ENCODE measurements at places on chromosomes 2 and 18.

GRCh38 chr2:197890168-197890567 is 85.8 kb downstream of the PLCL1 start:
- no peak for DNase-seq

DNA sequence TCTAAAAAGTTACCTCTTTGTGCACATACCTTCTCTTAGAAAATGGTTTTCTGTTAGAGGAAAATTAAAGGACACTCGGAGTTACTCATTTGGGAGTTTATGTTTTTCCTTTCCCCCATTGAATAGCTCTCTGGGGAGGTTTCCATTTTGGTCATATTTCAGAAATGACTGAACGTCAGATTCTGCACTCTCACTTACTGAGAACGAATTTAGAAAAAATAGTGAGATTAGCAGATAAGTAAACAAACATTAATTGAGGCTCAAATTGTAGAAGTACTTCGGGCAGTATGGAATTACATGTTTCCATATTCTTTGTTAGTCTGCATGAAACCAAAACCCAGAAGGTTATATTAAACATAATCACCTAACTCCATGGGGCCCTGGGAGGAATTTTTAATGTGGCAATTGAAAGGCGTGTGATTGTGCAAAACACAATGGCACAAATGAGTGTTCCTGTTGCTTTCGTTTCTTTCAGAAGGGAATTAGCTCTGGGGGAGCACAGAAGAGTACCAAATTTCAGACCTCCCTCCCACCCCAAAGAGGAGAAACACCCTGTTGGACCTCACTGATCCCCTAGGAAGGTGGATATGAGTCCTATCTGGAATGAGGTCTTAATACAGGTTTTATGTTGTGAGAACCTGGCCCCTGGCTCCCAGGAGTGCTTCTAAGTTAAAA is 212.3 kb downstream of the BCL2 start:
- no peak for DNase-seq

GRCh38 chr18:62332964-62333695 is 8.0 kb downstream of the TNFRSF11A start:
- no peak for DNase-seq

GRCh38 chr18:36095936-36096519 is 28.7 kb upstream of the RPRD1A start:
- DNase-seq, result peak; percentile 40

DNA sequence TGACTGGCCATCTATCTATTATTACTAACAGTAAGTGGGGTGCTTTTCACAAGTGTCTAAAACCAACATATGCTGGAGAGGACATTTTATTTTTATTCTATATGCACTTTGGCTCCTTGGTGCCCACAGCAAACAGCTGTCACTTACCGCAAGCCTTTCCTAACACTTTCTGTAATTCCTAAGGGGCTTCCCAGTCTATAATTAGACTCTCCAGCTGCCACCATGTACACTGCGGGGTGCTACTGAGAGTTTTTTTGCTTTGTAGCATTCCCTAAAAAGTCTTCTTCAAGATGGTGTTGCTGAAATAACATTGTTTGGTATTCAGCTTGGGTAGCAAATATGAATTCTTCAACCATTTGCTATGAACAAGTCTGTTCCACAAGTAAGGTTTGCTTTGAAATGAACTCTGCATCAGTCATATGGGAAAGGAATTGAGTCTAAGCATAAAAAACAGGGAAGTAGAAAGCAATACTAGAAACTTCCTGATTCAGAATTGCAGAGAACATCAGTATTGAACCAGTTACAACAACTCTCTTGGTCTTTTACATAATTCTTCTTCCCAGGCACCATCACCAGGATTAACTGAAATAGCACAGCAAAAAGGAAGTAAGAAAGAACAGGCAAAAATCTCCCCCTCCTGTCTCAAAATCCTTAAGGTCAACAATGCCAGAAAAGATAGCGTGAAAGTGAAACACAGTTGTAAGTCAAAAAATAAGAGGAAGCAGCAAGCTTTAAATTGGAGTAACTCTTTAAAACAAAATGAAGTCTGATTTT is 28.6 kb downstream of the EPB41L3 start:
- DNase-seq, result no peak

GRCh38 chr2:33033606-33034081 is 86.9 kb downstream of the LTBP1 start:
- no peak for DNase-seq

GRCh38 chr2:230503798-230504197 is 87.8 kb downstream of the SP100 start:
- DNase-seq, result no peak

DNA sequence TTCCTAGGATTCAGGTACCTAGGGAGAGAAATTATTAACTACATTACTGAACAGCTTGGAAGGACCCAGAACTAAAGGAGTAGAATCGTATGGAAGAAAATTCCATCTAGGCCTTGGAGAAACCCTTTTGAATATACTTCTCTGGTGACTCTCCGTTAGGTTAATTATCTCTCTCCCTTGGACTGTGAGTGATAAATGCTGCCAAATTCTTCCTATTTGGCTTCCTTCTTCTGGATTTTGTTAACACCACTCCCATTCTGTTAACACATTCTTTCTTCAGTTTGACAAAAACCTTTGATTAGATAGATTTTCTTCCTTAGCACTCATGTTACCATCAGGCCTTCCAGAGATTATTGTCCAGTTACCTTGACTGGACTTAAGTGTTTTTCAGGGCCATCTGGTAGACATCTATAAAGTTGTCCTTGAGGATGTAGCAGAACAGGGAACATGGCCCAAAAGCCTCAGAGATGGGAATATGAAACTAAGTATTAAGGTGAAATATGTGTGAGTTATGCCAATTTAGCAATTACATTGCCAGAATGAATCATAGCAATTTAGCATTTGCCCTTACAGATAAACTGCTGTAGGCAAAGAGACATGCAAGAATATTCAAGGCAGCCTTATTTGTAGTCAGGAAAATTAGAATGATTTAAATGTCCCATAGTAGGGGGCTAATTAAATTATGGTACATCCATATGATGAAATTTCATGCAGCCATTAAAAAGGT is 6.7 kb downstream of the CYP27A1 start:
- no peak for DNase-seq

GRCh38 chr2:178899656-178900055 is 92.4 kb upstream of the TTN start:
- no peak for DNase-seq

DNA sequence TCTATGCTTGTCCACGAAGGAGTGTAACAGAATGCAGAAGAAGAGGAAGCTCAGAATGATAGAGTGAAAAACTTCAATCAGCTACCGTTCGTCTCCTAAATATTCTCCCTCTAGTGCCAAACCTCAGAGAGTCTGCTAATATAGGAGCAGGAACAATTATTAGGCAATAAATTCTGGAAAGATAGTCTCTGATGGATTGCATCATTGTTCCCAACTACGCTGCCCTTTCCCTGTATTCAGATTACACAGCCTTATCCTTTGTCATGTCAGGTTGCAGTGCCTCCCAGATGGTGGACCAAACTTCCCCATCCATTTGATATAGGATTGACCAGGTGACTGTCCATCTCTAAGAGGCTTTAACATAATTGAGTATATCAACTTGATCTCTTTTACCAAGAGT is 811.5 kb upstream of the CHAC2 start:
- DNase-seq, result no peak

- no peak for DNase-seq
Observed at GRCh38 chr18:23066504-23067039, 68.7 kb upstream of the CABLES1 start.

GRCh38 chr2:236579746-236580315 is 10.2 kb downstream of the ACKR3 start:
- no peak for DNase-seq

DNA sequence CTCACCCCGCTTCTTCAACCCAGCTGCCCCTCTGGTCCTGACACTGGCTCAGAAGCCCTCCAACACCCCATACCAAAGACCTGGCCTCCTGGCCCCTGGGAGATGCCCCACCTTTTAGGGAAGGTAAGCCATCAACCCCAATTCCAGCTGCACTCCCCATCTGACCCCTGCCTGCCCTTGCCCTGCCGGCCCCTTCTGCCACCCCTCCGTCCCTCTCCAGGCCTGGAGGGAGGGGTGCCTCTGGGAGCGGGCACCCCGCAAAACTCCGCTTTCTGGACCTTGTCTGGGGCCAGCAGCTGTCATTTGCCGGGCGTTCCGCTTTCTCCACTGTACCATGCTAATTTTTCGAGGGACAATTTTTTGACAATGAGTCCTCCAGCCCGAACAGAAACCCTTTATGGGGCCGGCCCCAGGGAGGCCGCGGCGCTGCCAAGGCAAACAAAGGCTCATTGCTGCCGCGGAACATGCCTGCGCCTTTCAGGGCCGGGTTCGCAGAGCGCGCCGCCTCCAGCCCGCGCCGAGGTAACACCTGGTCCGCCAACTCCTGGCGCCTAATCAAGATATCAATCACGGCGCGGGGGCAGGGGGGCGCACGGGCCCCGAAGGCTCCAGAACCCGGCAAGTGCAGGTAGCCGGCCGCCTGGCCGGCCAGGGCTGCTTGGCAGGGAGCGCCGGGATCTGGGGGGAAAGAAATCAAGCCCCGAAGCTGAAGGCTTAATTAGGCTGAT is 96.0 kb downstream of the INHBB start:
- DNase-seq, result no peak

DNA sequence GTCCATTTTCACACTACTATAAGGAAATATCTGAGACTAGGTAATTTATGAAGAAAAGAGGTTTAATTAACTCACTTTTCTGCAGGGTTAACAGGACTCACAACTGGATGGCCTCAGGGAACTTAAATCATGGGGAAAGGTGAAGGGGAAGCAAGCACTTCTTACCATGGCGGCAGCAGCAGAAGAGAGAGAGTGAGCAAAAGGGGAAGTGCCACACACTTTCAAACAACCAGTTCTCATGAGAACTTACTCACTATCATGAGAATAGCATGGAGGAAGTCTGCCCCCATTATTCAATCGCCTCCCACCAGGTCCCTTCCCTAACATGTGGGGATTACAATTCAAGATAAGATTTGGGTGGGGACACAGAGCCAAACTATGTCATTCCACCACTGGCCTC is 55.1 kb upstream of the NETO1 start:
- no peak for DNase-seq

GRCh38 chr2:33322612-33323011 is 153.8 kb upstream of the RASGRP3 start:
- DNase-seq, result no peak

- DNase-seq, result no peak
Observed at GRCh38 chr2:26043862-26044696, 10.2 kb downstream of the RAB10 start.

GRCh38 chr2:152710713-152711112 is 6.5 kb downstream of the PRPF40A start:
- DNase-seq, result no peak

- no peak for DNase-seq
Observed at GRCh38 chr2:209872675-209873074, 101.0 kb downstream of the UNC80 start.

GRCh38 chr2:150997702-150998440 is 263.8 kb downstream of the RBM43 start:
- DNase-seq, result no peak

- DNase-seq, result no peak
Observed at GRCh38 chr2:158796652-158797051, 1.5 kb downstream of the DAPL1 start.

- DNase-seq, result no peak
Observed at GRCh38 chr2:143524559-143525401, 395.6 kb downstream of the ARHGAP15 start.

DNA sequence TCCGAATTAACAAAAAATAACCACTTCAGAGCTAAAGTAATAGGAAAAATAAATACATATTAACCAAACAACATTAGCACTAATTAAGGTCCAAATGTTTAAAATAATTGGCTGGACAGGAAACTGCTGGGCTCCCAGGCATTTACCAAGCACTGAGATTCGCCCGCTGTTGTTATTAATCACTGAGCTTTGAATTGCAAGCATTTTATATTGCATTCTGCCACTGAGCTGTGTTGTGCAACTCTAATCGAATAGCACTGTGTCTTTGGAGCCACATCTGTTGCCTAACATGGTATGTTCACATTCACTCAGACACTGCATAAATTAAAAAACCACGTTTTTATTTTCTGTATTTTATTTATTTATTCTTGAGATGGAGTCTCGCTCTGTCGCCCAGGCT is 88.9 kb downstream of the SOWAHC start:
- no peak for DNase-seq

DNA sequence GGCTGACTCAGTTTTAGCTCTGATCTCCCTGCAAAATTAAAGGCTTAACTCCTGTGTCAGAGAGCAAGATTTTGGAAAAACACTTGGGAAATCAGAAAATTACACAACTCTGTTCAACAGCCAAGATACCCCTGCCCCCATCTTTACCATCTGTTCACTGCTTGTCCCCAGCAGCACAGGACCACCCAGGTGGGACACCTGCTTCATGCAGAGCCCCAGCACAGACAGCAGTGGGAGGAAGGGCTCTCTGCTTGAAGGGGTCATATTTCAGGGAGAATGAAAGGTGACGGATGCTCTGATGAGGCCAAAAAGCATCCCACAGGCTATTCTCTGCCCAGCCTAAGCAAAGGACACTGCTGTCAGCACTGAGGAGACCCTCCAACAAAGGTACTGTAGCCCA is 584.6 kb upstream of the KLHL29 start:
- no peak for DNase-seq

DNA sequence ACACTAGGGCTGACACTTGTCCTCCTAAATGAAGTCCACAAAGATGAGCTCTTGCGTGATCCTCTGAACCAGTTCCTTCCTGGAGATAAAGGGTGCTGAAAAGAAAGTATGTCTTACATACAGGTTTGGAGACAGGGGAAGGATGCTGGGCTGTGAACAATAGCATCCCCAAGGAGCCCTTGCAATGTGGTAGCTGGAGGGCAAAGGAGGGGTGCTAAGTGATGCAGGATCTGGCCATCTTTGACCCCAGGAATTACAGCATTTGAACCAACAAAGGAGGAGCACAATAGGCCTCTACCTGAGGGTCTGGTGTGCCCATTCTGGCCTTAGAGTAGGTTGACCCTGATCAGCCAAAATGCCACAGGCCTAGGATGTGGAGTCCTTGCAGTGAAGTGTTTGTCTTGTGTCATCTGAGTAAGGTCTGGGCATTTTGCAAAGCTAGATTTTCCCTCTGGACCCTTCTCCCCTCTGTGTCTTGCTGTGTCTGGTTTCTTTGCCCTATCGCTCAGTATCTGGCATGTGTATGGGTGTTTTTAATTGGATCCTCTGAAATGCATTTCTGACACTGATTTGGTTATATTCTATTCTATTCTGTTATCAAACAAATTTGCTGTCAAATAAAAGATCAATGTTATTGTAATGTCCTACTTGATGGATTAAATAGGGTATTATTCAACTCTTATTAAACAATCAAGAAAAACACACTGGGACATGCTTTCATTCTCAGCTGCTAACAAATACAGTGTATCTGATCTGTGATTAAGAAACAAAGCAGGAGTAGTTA is 364.8 kb upstream of the MEIS1 start:
- no peak for DNase-seq

DNA sequence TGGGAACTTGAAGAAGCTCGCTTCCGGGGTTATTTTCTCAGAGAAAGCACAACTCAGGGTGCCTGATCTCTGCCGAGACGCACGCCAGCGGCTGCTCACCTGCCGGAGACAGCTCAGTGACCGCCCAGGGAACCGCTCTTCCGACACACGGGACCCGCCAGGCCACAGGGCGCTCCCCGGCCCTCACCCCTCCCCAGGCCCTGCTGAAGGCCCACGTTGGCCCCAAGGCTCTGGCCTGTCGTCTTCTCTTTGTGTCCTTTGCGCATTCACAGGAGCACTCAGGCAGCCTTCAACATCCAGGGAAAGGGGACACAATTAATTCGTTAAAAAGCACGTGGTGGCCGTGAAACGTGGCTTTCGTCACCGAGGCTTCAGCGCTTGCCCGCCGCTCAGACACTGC is 276.3 kb upstream of the SALL3 start:
- DNase-seq, result no peak

Measured in GM12864 (cell line).